ENCODE measurements at places on chromosomes 4 and X. TPM values are rescaled to one million over a fixed set of nuclear protein-coding genes. Genes with fewer than 3 reads are reported as not detected.

DNA sequence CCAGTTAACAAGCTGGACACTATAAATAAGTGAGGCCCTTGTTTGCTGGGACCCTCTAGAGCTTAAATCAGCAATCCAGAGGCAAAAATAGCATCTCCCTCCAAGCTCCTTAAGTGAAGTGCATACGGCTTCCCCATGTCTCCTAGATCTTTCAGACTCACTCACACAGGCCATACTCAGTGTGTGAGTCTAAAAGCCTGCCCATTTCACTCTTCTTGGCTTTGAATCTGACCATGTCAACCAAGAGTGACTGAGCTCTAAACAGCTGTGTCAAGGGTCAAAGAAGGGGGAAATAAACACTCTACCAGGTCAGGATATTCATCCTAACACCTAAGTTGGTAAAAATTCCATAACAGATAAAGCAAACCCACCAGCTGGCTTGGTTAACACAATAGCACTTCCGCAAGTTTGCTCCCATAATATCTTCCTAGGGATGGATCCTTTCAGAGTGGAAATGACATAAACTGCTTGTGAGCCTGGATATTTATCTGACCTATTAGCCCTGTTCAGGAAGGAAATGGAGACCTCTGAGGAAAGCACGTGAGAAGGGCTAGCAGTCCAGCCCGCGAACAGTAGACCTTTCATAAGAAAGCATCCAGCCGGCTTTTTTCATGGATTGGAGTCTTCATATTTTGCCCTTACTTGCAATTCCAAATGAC is 65.6 kb downstream of the MID1 start:
- no peak for DNase-seq

GRCh38 chr4:71474731-71475130 is 135.9 kb downstream of the SLC4A4 start:
- DNase-seq, result no peak

GRCh38 chrX:123153846-123154335 is 30.2 kb upstream of the GRIA3 start:
- DNase-seq, result peak; percentile 15

DNA sequence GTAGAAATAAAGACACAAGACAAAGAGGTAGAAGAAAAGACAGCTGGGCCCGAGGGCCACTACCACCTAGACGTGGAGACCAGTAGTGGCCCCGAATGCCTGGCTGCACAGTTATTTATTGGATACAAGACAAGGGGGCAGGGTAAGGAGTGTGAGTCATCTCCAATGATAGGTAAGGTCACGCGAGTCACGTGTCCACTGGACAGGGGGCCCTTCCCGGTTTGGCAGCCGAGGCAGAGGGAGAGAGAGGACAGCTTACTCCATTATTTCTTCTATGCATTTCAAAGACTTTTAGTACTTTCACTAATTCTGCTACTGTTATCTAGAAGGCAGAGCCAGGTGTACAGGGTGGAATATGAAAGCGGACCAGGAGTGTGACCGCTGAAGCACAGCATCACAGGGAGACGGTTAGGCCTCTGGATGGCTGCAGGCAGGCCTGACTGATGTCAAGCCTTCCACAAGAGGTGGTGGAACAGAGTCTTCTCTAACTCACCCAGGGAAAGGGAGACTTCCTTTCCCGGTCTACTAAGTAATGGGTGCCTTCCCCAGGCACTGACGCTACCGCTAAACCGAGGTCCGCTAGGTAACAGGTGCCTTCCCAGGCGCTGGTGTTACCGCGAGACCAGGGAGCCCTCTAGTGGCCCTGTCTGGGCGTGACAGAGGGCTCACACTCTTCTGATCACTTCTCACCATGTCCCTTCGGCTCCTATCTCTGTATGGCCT is 44.9 kb downstream of the ZBTB49 start:
- peak; percentile 66 for DNase-seq

GRCh38 chr4:116588783-116589182 is 496.6 kb downstream of the TRAM1L1 start:
- no peak for DNase-seq

DNA sequence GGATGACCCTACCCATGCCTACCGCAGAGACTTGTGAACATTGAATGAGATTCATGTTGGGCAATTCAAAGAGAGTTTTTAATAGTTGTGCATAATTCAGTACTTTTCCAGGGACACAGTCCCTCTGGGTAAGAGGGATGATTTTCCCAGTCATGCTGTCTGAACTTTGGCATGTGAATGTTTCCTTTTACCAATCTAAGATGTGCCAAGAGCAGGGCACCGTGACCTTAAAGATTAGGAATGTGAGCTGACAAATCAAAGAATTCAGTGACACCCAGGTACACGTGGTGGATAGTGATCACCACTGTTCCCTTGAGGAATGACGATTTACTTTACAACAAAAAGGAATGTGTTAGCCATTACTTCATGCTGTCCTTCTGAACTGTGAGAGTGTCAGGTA is 515.6 kb downstream of the PPARGC1A start:
- no peak for DNase-seq

GRCh38 chrX:97498093-97498492 is 614.4 kb downstream of the RPA4 start:
- DNase-seq, result no peak

- DNase-seq, result no peak
Observed at GRCh38 chr4:181525634-181526033, 717.6 kb upstream of the TENM3 start.

DNA sequence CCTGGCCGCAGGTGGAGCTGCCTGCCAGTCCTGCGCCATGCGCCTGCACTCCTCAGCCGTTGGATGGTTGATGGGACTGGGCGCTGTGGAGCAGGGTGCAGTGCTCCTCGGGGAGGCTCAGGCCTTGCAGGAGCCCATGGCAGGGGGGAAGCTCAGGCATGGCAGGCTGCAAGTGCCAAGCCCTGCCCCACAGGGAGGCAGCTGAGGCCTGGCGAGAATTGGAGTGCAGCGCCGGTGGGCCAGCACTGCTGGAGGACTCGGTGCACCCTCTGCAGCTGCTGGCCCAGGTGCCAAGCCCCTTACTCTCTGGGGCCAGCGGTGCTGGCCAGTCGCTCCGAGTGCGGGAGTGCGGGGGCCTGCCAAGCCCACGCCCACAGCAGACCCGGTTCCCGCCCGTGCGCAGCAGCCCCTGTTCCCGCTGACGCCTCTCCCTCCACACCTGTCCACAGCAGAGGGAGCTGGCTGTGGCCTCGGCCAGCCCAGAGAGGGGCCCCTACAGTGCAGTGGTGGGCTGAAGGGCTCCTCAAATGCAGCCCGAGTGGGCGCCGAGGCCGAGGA is 275.9 kb upstream of the FRG1 start:
- DNase-seq, result no peak

BRS3 gene
- total RNA-seq, result not detected

UPF3B gene
- total RNA-seq, result 4.5 TPM

ADAMTS3 gene
- total RNA-seq, result 3.9 TPM

All from HT1080 (cell line).